ENCODE measurements at places on chromosomes 11 and 22.

GRCh38 chr11:78664636-78665035 lies 90.0 kb upstream of the NARS2 start:
- DNase-seq, result no peak

- DNase-seq, result no peak
Observed at GRCh38 chr22:43467216-43467940, 55.6 kb downstream of the MPPED1 start.

DNA sequence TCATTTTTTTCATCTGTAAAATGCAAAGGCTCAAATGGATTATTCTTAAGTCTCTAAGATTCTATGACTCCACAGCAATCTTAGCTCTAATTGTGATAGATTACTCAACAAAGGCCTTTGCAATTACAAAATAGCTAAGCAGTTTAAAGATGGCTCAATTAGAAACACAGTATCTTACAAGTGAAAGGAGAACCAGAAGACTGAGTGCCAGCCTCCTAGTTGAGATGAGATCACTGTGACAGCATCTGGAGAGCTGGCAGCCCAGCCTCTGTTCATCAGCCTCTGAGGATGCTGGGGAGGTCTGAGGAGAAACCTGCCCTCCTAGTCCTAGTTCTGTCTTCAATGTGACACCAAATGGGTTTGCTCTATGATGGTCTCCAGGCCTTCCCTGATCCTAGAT lies 158.4 kb upstream of the NARS2 start:
- no peak for DNase-seq

- no peak for DNase-seq
Observed at GRCh38 chr11:131303611-131304119, 66.8 kb upstream of the NTM start.

DNA sequence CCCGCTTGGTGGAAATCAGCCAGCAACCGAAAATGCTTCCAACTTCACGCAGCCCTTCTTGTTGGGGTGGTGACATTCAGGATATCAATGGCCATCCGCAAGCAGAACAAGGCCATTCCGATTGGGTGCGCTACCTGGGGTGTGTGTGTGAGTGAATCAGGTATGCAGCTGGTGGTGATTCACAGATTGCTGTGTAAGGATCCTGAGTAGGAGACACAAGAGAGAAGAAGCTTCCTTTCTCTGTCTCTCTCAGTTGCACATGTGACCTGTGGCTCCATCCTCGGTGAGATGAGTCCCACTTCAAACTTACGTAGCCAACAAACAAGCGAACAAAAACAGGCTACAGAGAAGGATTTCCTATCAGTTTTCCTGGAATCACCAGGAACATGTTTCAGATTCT lies 9.6 kb upstream of the TMEM184B start:
- DNase-seq, result no peak
